ENCODE measurements at places on chromosomes 4 and X.

- no peak for DNase-seq
These were observed 112.6 kb downstream of the GABRA2 start for GRCh38 chr4:46277165-46277951.

- DNase-seq, result peak; percentile 49
These were observed 51.5 kb upstream of the ARHGAP24 start for GRCh38 chr4:85423431-85423830.

GRCh38 chrX:24131476-24131875 lies 18.1 kb upstream of the ZFX start:
- no peak for DNase-seq

DNA sequence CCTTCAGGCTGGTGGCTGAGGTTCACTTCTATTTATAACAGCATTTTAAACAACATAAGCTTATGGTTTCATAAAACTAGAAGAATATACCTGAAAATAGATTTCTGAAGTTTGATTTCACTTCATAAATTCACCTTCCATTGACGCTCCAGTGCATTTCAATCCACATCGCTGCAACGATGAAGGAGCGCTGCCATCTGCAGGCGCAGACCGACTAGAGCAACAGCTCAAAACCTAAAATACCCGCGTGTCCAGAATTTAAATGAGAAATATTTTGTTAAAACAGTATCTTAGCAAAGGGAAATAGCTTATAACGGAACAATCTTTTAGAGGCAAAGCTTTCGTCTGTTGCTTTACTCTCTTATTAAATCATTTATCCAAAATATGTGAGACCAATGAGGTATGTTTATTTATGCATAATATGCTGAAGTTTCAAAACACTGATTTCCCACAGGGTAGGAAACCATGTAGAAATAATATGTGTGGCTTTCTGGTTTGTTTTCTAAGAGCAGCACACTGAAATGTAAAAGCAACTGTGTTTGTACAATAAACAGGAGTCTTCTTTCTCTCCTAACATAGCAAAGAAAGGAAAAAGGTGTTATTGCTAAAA lies 816.4 kb upstream of the FRG1 start:
- DNase-seq, result peak; percentile 17

GRCh38 chr4:62495032-62495431 lies 1294.9 kb downstream of the ADGRL3 start:
- peak; percentile 68 for DNase-seq

DNA sequence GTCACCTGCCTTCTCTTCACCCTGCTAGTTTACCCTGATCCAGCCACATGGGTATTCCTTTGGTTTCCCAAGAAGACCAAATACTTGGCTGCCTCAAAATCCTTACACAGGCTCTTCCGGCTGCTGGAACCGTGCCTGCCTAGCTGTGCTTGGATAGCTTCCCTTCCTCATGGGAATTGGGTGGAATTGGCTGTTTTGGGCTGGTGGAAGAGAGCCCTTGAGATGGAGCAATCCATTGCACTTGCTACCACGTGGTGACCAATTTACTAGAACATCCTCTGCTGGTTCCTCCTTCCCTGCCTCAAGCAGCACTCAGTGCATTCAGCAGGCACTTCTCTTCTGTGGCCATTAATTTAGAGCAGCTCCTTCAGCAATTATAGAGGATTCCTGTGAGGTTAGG lies 119.3 kb upstream of the AP1S2 start:
- DNase-seq, result no peak

GRCh38 chrX:25005382-25006185 lies 10.2 kb downstream of the ARX start:
- no peak for DNase-seq

DNA sequence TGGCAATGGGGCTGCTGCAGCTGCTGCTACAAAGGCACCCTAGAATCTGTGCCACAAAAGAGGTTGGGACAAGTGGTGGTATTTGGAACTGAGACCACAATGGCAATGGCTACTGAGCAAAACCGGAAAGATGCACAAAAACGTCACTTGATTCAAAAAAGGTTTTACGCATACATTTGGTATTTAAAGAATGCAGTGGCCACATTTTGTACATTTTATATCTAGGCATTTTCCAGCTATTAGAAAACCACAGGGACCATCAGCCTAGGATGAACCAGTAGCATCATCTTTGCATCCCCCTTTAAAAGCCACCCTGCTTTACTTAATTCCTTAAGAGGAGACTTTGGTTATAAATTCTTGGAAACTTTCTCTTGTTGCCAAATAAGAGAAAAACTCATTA lies 104.8 kb upstream of the CXCL13 start:
- DNase-seq, result peak; percentile 68

DNA sequence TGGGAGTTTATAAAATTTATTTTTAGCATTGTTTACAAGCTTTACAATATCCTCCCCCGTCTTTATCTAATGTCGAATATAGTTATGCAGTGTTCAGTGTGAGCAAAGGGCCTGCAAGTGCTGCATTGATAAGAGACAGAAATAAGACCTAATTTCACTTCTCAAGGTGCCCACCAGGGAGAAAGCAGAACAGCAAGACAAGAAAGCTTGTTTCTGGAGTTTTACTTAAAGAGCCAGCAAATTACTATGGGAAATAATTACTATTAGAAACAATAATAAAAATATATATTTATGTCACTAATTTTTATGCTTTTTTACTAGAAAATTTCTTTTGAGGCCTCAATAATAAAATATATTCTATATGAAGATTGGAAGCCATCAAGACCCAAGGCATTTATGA lies 2677.7 kb downstream of the ARAP2 start:
- no peak for DNase-seq

GRCh38 chr4:42488554-42488953 lies 91.3 kb downstream of the SHISA3 start:
- DNase-seq, result no peak

DNA sequence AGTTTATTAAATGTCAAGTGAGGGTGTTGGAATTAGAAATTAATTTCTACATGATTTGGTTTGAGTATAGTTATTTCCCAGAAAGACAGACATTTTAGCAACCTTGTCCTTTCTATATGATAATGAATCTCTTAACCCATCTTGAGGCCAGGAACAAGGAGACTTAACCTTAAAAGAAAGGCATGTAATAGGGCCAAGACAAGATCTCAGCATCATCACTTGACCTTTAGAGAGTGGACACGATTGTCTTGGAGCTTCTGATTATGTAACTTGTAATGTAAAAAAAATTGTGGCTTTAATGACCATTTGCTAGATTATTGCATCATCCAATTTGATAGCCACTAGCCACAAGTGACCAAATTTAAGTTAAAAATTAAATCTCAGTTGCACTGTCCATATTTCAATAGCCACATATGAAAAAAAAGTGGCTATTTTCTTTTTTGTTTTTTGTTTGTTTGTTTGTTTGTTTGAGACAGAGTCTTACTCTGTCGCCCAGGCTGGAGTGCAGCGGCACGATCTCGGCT lies 13.5 kb upstream of the FOXO4 start:
- DNase-seq, result no peak

DNA sequence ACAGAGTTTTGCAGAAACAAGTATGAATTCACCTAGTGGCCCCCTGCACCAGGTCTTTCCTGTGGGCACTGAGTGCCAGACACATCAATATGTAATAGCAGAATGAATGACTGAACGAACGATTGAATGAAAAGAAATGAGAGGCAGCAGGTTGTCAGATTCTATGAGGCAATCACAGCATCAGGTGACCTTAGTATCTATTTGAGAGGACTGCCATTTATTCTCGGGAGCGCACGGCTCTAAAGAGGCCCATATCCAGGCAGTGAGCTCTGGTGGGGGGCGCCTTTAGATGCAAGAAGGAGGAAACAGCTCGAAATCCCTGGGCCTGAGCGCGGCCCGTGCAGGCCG lies 528 bp upstream of the SLC25A4 start:
- DNase-seq, result no peak

DNA sequence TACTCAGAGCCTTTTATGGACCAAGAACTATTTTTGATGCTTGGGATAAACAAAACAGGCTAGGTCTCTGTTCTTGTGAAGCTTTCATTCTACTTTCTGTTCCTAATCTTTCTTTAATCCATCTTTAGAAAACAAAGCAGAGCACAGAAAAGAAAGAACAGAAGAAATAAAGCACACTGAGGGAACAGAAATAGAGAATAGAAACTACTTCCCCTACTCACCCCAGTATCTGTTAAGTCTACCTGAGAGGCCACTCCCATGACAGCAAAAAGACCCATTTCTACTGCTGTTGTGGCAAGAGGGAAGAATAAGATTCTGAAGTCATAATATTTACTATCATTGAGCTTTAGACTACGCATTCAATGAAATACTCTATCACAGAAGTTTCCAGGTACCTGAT lies 9.2 kb downstream of the RFC1 start:
- DNase-seq, result no peak

DNA sequence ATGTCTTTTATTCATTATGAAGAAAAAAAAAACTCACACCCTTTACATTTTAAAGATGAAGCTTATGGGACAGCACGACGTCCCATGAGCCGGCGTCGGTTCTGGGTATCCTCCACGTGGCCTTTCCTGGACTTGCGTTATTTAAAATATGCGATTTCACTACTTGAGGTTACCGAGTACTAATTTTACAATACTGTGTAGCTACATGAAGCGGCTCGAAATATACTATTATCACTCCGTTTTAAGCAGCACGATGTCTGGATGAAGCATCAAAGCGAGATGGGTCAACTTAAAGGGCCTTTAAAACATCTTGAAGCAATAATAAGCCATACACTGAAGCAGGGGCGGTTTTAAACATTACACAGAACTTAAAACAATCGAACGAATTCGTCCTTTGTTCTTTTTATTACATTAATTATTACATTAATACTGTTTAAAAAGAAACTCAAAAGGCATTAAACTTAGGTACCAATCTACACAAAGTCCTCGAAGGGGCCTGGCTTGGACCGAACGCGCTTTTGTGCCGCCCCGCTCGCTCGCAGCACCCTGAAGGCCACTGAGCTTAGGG lies 1.4 kb upstream of the KLF3 start:
- DNase-seq, result no peak

GRCh38 chrX:133674726-133675470 lies 259.6 kb upstream of the GPC4 start:
- peak; percentile 0 for DNase-seq

- DNase-seq, result no peak
These were observed 208.5 kb downstream of the MAD2L1 start for GRCh38 chr4:119858176-119858575.

DNA sequence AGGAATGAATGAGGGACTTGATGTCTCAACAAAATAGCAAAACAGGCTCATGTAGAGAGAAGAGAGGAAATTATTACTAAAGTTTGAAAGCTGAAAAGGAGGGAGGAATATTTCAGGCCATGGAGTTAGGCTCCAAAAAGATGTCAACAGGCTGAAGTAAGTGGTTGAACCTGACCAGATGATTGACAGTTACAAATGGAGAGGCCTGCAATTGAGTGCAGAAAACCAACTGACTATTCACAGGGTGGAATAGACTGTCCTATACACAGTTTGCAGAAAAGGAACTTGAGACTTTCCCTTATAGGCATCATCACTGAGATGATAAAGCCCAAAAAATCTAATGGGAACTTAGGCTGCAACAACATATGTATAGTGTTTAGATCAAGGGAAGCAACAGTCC lies 233.3 kb downstream of the AR start:
- no peak for DNase-seq

DNA sequence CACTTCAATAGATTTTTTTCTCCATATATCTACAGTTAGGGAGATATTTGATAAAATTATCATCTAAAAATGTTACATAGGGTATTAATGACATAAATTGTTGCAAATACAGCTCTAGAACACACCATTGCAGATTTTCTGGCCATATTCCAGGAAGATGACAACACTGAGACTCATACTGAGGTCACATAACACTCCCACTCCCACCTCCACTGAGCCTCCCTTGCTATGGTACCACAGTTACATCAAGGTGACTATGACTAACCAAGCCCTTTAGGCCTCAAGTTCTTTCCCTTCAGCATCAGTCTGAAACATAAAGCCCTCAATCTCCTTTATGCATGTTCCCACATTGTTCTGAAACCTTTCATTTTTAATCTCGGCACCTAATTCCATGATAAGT lies 932.0 kb upstream of the IGFBP7 start:
- DNase-seq, result peak; percentile 16

- no peak for DNase-seq
These were observed 12.2 kb downstream of the UCP1 start for GRCh38 chr4:140556372-140557085.

DNA sequence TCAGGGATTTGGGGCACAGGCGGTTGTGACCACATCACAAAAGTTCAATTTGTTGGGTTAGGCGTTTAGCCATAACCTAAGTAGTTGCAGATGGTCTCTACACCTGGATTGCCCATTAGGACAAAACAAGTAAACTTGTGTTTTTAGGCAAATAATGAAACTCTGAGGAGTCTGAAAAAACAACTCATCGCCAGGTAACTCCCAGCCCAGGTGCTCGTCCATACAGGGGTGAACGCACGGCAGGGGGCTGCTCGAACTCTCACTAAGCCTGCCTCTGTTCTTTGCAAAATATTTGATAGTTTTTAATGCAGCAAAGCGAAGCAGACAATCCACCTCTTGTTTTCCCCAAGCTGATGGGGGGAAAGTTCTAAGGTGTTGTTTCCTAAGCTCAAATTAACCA lies 559 bp upstream of the RHOH start:
- DNase-seq, result no peak

DNA sequence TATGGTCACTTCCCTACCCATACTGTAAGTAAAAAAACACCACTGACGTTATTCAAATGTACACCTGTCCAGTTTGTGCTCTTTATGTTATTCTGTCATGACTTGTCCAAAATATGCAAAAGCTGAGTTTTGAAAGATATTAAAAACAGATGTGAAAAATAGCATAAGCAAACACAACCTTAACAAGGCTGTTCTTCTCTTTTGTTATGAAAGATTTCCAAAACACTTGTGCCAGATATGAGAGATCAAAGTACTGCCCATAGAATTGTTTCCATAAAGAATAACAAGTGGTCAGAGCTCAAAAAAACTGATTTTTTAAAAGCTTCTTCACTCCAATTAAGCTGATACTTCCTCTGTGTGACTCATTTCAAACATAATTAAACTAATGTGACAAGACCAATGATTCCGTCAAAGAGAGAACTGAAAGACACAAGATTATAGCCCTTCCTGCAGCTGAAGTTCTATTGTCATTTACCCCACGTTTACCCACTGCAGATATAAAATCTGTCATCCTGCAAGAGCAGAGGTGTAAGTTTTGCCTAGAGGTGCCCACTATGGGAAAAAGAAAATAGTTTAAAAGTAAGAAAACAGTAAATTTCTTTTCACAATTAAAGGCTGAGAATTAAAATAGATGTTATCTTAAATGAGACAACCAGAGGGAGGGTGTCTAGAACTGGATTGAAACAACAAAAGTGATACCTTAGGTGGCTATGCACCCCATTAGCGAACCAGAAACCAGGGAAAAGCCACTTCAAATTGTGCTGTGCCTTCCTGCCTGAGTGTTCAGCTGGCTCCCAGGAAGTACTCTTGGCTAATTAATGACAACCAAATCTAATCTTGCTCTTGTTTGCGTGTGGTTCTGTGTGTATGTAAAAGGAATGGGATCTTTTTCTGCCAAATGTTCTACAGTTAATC lies 30.1 kb downstream of the RASSF6 start:
- no peak for DNase-seq

DNA sequence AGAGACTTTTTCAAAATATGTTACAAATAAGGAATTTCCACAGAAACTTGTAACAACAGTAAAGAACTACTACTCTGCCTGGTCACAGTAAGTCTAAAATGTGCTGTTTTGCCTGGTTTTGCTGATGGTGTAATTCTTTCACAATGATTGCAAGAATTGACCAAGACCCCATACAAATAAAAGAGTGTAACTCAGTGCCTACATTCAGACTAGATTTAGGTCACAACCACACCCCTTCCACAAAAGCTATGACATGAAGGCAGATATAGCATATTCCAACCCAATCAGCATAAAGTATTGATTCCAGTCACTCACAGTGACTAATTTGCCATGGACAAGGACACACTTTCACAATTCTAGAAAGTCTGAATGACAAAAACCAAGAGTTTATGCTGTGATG lies 53.7 kb upstream of the TMPRSS11F start:
- DNase-seq, result no peak
